Stimulated activated CD4-positive, alpha-beta T cell treated with anti-CD3 and anti-CD28 coated beads, Interleukin-1b, Interleukin-23, amount 100 ng/mL, for 1 hour (primary cell): ENCODE measurements at places on chromosomes 4 and X.

DNA sequence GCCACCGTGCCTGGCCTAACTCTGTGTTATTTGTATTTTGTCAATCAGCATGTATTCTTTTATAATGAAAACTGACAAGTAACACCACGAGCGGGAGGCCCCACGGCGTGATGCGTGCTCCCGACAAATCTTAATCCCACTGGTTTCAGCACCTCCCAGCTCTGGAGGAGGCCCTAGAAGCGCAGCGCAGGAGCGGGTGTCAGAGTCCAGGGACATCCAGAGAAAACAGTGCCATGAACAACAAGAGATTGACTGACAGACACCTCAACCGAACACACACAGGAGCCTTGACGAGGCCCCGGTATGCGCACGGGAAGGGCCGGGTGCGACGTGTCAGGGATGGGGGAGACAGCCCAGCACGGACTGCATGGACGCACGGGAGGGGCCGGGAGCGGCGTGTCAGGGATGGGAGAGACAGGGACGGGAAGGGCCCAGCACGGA lies 23.0 kb downstream of the GAK start:
- DNase-seq, result no peak

DNA sequence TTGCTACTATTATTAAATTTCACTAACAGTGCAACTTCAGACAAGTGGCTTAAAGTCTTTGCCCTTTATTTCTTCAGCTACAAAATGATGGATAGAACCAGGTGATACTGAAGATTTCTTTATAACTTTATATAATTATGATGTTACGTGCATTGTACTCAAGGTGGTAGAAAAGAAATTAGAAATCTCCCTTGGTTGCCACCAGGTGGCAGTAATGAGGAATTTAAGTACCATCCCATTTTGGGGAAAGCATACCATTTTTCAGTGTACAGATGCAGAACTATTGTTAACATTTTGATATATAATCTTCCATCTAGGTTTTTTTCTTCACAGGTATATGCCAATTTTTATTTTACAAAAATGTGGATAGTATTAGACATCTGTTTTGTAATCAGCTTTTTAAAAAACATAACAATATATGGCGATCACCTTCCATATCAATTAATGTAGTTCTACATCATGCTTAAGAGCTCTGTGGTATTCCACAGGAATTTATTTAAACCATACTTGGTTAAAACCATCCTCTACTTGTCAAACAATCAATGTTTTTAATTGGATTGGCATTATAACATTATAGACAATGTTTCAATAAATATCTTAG lies 37.7 kb upstream of the RAB33B start:
- no peak for DNase-seq

GRCh38 chr4:168538632-168539031 lies 41.8 kb downstream of the PALLD start:
- DNase-seq, result no peak

GRCh38 chr4:141898346-141898745 lies 262.0 kb downstream of the IL15 start:
- no peak for DNase-seq

DNA sequence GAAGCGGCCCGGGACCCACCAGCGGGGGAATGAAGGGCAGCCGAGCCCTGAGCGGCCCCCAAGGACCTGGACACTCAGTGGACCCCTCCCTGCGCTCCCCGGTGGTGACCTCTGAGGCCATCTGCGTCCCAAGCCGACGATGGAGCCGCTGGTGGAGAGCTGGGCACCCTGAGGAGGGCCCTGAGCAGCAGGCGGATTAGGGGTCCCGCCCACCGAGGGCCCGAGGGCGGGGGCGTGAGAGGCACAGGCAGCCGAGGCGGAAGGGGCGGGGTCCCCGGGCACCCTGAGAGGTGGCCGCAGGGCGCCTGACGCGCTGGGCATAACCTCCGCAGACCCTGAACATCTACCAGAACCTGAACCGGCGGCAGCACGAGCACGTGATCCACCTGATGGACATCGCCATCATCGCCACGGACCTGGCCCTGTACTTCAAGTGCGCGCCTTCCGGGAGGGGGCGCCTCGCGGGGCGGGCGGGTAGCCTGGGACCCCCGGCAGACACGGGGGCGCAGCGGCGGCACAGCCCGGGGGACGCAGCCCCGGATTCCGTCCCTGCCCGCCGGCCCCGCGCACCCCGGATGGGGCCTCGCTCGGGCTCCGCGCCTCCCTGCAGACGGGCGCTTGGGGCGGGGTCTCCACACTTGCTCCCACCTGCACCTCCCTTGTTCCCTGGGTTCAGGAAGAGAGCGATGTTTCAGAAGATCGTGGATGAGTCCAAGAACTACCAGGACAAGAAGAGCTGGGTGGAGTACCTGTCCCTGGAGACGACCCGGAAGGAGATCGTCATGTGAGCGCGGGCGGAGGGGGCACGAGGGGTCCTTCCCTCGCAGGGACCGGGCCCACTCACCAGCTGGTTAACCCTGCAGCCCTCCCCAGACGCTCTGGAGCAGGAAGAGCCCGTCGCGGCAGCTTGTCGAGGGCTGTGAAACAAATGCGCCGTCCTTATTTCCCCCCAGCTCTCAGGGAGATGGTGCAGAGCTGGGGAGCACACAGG lies 10.3 kb downstream of the ATP5ME start:
- DNase-seq, result peak; percentile 56

DNA sequence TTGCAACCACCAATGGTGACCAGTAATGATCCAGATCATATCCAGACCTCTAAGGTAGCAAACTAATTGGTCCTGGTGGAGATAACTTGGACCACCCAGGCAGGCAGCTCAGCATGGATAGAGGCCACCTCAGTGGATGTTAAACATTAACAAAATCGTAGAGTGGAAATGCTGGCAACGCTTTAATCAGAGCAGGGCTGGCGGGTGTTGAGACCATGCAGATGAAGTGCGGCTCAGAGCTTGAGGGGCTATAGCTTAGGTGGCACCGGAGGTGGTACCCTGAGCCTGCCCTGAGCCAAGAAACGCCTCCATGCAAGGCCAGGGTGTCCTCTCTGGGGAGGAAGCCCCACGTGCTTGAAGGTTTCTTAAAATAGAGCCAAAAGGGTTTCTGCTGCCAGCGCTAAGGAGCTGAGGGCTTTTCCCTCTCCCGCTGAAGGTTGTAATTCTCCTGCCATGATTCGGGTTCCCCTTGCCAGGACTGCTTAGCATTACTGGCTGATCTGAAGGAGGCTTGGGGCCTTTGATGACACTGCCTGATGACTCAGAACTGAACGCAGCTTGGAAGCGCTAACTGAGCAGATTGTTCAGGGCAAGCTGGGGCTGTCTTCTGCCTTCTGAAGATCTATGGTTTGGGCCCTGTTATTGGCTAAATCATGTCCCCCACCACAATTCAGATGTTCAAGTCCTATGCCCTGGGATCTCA lies 177.8 kb upstream of the ATP6AP2 start:
- DNase-seq, result no peak

DNA sequence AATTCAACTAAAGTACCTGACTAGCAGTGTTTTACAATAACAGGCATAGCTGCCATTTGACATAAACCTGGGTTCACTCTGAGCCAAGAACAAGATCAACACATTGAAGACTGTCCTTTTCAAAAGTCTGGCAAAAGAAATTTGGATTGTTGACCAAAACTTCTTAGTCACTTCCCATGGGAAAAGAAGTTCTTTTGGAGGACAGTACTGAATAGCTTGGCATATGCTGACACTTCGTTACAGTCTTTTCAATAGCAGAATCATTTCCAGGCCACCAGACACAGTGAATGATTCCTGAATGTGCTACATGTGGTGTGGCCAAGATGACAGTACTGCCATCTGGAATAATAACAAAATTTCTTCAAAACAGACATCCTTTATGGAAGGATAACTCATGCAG lies 560.3 kb downstream of the GRID2 start:
- no peak for DNase-seq

GRCh38 chrX:145751943-145752342 lies 65.7 kb upstream of the SLITRK2 start:
- no peak for DNase-seq

DNA sequence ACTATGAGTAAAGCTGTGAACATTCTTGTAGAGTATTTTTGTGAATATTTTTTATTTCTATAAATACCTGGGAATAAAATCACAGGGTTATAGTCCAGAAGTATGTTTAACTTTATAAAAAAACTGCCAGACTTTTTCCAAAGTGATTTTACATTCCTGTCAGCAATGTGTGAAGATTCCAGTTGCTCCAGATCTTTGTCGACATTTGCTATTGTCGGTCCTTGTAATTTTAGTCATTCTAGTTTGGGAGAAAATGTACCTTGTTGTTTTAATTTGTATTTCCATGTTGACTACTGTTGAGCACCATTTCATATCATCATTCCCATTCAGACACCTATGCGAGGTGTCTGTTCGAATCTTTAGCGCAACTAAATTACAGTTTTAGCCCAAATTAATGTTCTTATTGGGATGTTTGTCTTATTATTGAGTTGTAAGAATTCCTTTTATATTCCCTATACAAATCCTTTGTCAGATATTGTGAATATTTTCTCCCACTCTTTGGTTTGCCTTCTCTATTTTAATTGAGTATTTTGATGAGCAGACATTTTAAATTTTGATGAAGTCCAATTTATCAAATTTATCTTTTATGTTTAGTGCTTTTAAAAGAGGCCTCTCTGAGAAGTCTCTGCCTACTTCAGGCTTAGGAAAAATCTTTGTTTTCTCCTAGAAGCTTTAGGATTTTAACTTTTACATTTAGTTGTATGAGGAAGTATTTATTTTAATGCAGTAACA lies 2.6 kb downstream of the CEP135 start:
- no peak for DNase-seq

DNA sequence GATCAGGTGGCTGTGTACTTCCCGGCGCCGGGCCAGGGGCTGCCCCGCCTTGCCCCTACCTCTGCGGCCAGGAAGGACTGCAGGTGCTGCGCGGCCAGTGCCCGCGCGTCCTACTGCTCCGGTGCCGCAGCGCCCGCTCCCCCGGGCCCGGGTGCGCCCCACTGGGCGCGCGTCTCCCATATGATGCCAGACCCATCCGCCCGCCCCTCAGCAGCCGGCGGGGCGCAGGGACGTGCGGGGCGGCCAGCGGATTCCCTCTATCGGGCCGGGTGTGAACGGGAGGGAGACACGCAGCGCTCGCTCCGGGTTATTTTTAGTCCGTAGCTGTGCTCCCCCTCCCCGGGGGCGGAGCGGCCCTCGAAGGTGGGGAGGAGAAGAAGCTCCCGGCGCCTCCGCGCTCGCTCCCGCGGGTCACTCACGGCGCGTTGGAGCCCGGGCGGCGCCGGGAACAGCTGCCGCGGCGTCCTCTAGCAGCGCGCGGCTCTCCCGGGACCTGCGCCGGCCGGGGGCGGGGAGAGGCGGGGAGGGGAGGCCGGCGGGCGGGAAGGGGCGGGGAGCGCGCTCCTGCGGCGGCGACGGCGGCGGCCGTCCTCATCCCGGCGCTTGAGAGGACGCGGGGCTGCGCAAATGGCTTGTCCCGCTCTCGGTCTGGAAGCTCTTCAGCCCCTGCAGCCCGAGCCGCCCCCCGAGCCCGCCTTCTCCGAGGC lies 103.6 kb downstream of the UCHL1 start:
- DNase-seq, result no peak

- DNase-seq, result no peak
These were observed 33.3 kb upstream of the HPF1 start for GRCh38 chr4:169791062-169791461.

GRCh38 chr4:90234916-90235547 lies 107.8 kb downstream of the CCSER1 start:
- no peak for DNase-seq

DNA sequence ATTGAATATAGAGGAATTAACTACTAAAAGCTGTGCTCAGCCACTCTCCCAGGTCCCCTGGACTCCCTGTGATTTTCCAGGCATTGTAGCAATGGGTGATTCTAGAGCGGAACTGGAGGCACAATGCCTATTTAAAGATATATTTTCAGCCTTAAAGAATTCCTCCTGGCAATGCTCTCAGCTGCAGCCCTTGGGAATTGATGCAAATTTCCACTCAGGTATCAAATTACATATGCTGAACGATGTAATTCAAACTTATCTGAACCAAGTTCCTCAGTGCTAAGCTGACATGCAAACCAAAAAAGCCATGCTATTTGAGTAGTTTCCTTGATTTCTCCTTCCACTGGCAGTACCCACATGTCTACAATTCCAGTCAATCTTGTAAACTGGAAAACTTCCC lies 86.3 kb upstream of the GABRA3 start:
- no peak for DNase-seq

- DNase-seq, result no peak
These were observed 38.5 kb upstream of the GPC3 start for GRCh38 chrX:134023851-134024281.

DNA sequence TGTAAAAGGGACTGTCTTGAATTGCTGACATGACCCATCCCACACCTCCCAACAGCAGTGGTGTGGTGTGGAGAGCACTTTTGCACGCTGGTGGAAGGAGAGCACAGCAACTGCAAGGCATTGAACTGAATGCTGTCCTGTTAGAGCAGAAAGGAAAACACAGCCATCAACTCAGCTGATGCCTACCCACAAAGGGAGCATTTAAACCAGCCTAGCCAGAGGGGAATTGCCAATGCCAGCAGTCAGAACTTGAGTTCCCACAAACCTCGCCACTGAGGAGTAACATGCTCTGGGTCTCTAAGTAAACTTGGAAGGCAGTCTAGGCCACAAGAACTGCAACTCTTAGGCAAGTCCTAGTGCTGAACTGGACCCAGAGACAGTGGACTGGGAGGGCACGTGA lies 31.9 kb downstream of the MAGED4 start:
- no peak for DNase-seq

DNA sequence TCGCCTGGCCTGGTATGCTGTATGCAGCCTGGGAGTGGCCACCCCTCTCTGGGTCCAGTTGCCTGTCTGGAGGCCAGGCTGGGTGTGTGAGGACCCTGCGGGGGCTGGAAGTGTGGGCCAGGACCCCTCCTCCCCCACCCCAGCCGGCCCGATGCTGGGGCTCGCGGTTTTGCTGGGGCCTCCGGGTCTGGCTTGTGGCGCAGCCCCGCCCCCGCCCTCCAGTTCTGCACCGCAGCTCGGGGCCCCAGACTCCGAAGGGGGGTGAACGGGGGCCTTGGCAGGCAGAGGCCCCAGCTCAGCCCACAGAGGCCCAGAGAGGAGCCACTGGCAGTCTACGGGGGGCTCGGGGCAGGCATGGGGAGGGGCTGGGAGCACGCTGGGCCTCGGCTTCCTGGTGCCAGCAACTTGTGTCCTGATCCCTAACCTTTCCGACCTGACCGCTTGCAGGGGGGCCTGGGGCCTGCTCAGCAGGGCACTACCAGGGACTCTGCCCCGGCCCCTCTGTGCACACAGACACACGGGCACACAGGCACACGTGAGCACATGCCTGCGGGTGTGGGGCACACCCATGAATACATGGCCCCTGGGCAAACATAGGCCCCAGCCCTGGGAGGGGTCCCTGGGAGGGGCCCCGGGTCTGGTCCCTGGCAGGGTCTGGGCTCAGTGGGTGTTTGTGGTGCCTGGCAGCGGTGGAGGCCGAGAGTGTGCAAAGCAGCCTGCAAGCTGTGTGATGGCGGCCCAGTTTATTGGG lies 21.4 kb upstream of the FGFR3 start:
- DNase-seq, result no peak

DNA sequence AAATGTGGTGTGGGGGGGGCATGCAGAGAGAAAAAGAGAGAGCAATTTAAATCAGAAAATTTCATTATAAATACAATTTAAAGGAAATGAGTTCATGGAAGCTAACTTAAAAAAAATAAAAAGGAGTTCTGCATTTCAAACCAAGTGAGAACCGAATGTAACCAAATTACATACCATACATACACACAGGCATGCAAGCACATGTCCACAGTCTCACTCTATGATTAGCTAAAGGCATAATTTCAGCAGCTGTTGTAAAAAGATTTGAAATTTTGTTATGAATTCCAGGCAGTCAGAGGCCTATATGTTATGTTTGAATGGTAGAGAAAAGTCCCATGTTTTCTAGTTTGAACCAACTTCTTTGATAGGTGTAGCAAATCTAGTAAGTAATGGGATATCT lies 611.6 kb upstream of the ADGRL3 start:
- DNase-seq, result no peak

- no peak for DNase-seq
These were observed 12.7 kb downstream of the ACOX3 start for GRCh38 chr4:8427761-8428287.
